ENCODE measurements at places on chromosomes 7 and 10.

DNA sequence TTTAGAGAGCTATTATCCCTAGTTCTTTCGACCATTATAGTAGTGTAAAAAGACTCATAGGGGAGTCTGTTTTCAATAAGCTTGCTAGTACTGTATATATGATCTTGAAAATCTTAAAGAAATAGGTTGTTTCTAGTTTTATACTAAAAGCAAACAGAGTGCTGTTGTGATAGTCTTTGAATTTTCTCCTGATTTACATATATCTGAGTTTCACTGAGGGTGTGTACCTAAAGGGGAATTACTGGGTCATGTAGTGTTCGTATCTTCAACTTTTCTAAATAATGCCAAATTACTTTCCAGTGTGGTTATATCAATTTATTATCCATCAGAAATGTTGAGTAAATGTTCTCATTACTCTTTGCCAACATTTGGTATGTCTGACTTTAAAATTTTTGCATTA lies 70.8 kb upstream of the BAMBI start:
- no peak for DNase-seq

GRCh38 chr7:100546129-100546925 lies 7.3 kb downstream of the AGFG2 start:
- DNase-seq = no peak

- DNase-seq = no peak
These were observed 153.7 kb downstream of the CREB5 start for GRCh38 chr7:28565980-28566379.

DNA sequence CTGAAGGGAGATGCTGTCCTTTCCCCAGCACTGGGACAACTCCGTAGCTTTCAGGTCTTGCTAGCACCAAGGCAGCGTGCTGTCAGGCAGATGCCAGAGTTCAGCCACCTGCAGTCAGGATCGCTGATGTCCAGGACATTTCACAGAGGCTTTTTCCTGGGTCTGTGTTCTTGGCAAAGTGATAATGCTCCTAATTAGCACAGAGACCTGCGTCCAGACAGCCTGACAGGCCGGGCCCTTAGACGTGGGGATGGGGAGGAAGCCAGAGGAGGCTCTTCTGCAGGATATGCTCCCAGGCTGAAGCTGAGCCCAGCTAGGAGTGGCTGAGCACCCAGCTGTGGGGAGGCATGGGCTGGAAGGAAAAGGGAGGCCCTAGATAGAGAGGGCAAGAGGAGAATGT lies 82.5 kb upstream of the TBX20 start:
- DNase-seq = no peak

DNA sequence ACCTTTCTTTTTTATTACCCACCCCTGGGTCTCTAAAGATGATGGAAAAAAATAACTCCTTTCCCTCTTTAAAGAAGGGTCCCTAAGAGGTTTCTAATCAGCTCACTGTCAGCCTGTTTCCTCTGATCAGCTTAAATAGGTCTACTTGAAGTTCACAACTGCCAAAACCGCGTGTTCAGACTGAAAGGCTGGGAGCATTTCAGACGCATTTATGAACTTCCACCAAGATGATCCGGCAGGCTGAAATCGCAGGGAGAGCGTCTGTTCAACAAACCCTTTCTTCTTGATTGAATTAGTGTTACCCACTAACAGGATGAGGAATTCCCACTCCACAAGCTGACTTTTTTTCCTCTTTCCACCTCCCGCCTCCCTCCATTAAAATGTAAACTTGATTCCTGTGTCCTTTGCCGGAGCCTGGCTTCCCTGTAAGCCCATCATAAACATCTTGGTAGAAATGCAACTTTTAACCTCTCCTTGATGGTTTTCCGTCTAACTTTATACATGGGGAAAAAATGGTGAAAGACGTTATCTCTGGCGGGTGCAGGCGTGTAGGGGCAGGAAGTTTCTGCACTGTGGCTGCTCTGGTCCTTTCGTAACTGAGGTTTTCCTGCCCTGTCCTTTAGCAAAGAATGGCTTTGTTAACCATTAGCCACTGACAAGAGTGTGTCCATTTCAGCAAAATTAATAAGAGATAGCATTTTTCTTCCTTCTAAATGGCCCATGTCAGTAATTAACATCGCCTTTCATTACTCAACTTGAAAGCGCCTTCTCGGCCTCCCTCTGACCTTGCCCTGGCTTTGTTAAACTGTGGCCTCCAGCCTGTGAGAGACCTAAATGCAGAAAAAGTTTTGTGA lies 130.7 kb downstream of the BAMBI start:
- DNase-seq = no peak

GRCh38 chr7:132424821-132425724 lies 151.2 kb downstream of the PLXNA4 start:
- peak; percentile 60 for DNase-seq

GRCh38 chr10:27258838-27259812 lies 18.5 kb upstream of the ACBD5 start:
- no peak for DNase-seq

- DNase-seq = no peak
These were observed 37.0 kb upstream of the FOXL3 start for GRCh38 chr7:252981-253380.

DNA sequence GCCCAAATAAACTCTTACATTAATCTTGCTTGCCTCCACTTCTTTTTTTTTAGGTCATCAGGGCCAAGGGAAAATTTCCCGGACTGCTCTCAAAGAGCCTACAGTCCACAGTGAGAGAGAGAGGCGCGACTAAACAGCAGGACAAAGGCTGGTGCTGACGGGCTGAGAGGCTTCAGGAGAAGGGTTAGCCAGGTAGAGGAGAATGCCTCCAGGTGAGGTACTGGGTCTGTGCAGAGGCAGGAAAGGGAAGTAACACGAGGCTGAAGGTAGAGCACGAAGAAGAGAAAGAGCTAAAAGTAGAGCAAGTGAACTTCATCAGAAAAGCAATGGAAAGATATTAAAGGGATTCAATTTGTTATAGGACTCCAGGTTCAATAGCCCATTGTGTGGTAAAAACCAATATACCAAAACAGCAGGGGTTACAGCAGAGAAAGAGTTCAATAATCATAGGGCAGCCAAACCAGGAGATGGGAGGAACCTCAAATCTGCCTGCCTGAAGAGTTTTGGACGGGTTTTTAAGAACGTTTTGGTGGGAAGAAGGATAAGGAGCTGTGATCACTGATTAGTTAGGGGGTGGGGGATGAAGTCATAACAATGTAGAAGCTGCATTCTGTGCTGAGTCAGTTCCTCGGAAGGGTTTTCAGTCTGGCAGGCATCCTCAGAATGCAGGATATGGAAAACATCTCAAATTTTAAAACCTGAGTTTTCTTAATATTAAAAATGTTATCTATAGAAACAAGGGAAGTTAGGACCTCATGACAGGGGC lies 171.5 kb downstream of the AKR1D1 start:
- DNase-seq = no peak

DNA sequence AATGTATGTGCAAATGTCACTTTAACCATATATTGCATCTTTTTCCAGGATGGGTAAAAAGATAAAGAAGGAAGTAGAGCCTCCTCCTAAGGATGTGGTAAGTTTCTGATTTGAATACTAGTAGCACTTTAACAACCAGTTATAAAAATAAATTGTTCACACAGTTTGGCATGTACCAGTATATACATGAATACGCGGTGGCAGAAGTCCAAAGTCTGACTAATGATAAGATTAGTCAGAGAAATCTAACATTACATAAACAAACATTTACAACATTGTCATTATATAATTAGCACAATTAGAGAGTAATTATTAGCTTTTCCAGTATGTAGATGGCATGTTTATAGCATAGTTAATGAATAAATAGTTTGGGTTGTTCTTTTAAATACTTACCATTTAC lies 4.1 kb downstream of the ARMC3 start:
- DNase-seq = no peak

DNA sequence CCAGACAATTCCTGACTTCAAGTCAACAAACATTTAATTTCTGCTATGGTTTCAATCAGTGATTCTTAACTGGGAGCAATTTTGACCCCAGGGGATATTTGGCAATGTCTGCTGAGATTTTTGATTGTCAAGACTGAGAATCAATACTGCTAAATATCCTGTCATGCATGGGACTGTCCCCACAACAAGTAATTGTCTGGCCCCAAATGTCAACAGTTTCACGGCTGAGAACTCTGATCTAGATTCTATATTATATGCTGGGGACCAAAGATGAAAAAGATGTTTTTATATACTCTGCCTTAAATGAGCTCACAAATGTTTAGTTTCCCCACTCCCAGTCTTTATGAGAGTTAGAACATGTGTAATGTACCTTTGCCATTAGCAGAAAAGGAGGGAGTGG lies 19.2 kb downstream of the ANKRD7 start:
- DNase-seq = no peak

DNA sequence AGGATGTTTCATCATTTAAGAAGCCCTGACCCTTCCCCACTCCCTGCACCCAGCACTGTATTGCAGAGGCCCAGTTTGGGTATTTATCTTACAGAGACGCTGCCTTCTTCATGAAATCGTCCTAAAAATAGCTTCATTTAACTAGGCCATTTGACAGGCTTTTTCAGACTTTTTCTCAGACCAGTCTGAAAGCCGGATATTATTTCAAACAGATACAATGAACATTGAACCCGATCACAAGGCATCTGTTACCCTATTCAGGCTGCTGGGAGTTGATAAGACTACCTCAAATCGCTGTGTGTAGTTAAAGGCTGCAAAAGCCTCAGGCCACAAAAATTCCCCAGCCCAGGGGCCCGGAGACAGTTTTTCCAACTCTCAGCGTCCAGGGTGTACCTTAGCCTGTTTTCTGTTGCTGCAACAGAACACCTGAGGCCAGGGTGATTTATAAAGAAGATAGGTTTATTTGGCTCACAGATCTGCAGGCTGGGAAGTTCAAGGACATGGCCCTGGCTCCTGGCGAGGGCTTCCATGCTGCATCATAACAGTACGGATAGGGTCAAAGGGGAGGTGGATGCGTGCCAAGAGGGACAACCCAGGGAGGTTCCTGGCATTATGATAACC lies 130.7 kb upstream of the SH2B2 start:
- no peak for DNase-seq

DNA sequence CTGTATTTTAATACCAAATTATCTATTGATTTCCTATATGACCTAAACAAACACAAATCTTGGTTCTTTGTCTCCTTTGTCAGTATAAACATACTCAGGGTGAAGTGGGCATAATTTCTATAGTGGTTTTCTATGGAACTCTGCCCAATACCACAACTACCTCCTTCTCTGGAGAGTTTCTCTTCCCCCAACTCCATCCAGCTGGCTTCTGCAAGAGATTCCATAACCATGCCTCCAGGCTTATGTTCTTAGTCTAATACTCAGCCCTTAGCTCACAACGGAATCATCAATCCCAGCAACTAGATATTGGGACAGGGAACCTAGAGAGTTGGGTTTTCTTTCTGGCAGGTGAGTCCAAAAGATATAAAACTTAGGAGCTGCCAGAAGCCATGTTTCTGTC lies 127.3 kb downstream of the TRIL start:
- no peak for DNase-seq

GRCh38 chr7:36690041-36690440 lies 34.3 kb downstream of the AOAH start:
- DNase-seq = no peak

Data from H1 (cell line).